RPMI8226 (cell line): ENCODE measurements at places on chromosomes 6 and 20.

GRCh38 chr6:154380741-154381140 is 24.1 kb upstream of the IPCEF1 start:
- no peak for DNase-seq

- no peak for DNase-seq
Observed at GRCh38 chr20:2405693-2406065, 25.0 kb downstream of the TGM6 start.

DNA sequence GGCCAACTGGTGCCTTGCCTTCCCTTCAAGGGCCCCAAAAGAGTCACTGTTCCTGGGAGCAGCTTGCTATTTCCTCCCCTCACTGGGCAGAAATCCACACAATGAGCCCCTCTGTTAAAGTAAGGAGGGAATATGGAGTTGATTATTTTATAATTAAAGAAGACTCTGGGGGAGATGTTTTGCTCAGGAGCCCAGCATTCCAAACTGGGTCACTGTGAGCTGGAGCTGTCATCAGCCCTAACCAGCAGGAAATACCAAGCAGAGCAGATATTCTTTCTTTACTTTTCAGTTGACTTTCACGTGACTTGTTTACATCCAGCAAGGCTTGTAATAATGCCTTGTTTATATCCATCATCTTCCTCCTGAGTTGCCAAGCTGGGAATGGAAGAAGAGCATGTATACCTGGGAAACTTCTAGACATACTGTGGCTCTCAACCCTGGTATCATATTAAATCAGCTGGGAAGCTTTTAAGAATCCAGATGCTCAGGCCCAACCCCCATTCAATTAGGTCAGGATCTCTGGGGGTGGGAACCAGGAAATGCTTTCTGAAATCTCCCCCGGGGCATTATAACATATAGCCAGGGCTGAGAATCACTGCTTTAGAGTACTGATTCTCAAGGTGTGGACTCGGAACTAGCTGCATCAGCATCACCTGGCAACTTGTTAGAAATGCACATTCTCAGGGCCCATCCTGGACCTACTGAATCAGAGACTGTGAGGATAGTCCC is 175.6 kb upstream of the MYLIP start:
- peak; percentile 87 for DNase-seq

GRCh38 chr6:22921828-22922227 is 352.5 kb downstream of the HDGFL1 start:
- DNase-seq, result no peak

GRCh38 chr6:26330859-26331217 is 34.2 kb upstream of the BTN3A2 start:
- DNase-seq, result peak; percentile 47

- DNase-seq, result peak; percentile 92
Observed at GRCh38 chr20:1434571-1435336, 31.9 kb downstream of the NSFL1C start.

- DNase-seq, result no peak
Observed at GRCh38 chr20:8150591-8150990, 18.5 kb downstream of the PLCB1 start.

DNA sequence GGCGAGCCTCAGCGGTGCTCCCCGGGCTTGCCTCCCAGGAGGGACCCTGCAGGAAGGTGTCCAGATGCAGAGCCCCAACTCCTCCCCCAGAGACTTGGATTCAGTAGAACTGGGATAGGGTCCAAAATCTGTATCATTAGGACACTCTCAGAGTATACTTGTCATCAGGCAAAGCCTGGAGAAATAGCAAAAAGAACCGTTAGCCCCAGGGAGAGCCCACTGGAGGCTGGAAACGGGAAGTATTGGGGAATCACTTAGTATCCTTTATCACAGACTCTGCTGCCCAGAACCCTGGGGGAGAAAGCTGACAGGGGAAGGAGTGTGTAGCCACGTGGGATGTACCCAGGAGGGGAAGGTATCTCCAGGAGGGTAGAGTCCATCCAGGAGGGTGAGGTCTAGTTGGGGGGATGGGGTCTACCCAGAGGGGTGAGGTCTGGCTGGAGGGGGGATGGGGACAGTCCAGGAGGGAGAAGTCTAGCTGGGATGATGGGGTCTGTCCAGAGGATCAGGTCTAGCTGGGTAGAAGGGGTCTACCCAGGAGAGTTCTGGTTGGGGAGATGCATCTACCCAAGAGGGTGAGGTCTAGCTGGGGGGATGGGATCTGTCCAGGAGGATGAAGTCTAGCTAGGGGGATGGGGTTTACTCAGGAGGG is 107.2 kb downstream of the LY86 start:
- DNase-seq, result no peak

DNA sequence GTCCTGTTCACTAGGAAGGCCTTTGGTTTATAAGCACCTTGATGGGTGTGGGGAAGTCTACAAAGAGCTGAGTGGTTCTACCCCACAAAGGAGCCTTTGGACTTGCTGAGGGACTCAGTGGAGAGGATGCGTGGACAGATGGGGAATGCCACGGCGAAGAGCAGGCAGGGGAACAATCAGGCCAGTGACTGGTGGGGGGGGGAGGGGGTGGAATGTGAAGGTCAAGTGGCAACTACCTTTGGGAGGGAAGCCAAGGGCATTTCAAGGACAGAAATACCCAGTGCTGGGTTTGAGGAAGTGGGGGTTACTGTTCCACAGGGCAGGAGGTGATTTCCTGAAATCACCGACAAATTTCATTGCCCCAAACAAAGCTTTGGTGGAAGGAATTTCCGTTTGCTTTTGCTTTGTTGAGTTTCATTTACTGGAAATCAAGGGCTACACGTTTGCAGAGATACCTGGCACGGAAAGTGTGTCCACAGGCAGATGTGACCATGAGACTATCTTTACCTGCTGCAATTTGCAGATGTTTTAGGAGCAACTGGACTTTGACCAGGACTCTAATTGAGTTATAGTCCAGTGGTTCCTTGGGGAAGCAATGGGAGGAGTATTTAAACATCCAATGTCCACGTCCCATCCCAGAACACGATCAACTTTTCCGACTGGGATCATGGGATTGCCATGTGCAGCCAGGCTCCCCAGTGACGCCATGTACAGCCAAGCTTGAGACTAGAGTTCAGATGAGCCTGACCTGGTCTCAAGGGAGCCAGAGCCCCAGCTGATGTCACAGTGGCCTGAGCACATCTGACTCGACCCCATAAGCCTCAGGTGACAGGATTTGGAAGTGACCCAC is 8.0 kb downstream of the CST3 start:
- DNase-seq, result no peak

GRCh38 chr20:47346172-47346571 is 10.3 kb downstream of the ZMYND8 start:
- no peak for DNase-seq

DNA sequence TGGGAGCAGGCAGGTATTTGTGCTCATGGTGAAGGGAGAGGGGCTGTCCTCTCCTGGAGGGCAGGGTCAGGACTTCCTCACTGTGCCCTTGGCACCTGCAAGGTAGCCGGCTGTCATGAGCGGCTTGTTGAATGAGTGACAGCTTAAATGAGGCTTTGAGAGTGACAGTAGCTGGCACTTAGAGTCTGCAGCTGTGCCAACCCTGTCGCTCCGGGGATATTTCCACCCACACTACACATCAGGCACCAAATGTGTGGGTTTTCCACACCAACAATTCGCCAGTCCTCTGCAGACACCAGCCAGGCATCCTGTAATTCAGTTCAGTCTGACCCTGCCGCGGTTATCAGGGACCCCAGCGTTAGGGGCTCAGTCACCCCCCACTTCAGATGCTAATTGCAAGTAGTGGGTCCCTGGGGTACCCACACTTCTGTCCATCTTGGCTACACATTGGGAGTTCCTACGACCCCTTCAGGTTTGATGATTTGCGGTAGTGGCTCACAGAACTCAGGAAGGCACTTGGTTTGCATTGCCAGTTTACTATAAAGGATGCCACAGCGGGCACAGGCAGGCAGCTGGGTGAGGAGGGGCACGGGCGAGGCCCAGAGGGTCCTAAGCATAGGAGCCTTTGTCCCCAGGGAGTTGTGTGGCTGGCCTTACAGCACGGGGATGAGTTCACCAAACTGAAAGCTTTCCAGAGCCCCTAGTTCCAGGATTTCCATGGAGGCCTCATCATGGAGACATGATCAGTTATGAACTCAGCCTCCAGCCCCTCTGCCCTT is 9.1 kb downstream of the MTG2 start:
- DNase-seq, result no peak

DNA sequence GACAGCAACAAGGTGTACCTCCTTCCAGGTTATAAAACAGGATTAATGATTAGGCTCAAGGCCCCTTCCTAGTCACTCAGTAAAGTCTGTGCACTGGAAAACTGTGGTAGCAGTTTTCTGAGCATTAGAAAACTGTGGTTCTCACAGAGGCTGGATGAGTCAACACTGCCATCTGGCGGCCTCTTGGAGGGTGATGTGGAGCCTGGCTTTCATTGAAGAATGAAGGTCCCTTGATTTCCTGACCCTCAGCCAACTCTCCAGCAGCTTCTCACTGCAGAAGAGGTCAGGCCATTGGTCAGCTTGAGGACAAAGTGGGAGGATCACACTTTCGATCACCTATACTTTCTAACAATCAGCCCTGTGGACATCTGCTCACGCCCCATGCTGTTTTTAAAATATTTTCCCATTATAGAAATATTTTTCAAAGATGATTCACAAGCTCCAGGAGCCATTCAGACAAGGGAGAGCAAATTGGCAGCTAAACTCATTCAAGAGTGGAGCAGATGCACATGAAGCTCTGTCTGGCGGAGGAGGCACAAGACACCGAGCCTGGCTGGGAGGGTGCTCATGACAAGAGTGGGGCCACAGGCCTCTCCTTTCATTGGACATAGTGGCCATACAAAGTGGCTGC is 23.2 kb downstream of the PSMB1 start:
- DNase-seq, result peak; percentile 78

- DNase-seq, result peak; percentile 68
Observed at GRCh38 chr6:33123732-33124524, 48.1 kb downstream of the HLA-DPB1 start.

- DNase-seq, result no peak
Observed at GRCh38 chr6:231779-232178, 60.5 kb upstream of the DUSP22 start.

GRCh38 chr6:44667226-44667625 is 279.7 kb downstream of the CDC5L start:
- DNase-seq, result no peak

DNA sequence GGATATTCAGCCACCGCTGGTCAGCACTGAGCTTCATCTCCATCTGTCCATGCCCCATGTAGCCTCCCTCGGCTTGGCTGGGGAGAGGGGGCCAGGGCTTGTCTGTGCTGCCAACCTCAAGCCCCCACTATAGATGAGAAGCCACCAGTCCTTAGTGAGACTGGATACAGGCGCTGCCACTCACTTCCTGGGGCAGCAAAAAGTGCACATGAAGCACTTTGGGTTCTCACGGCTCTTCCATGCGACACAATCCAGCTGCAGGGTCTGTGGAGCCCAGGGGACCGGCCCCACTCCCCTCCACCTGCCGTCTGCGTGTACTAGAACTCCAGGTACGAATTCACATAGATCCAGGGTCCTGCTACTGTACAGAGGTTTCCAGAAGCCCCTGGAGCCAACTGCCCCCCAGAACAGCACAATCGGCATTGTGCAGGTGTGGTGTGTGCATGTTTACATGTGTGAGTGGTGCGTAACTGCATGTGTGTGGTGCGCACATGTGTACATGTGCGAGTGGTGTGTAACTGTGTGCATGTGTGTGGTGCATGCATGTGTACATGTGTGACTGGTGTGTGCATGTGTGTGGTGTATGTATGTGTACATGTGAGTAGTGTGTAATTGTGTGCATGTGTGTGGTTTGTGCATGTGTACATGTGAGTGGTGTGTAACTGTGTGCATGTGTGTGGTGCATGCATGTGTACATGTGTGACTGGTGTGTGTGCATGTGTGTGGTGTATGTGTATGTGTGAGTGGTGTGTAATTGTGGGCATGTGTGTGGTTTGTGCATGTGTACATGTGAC is 4.9 kb downstream of the FRMD1 start:
- DNase-seq, result no peak

GRCh38 chr20:19998990-19999705 is 18.0 kb upstream of the NAA20 start:
- no peak for DNase-seq

DNA sequence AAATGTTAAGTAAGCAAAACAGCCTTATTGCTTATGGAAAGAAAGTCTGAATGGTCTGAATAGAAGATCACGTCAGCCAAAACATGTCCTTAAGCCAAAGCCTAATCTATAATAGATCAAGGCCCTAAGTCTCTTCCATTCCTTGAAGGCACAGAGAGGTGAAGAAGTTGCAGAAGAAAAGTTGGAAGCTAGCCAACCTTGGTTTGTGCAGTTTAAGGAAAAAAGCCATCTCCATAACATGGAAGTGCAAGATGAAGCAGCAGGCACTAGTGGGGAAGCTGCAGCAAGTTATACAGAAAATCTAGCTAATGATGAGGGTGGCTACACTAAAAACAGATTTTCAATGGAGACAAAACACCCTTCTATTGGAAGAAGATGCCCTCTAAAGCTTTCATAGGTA is 29.1 kb downstream of the LRRN4 start:
- no peak for DNase-seq

DNA sequence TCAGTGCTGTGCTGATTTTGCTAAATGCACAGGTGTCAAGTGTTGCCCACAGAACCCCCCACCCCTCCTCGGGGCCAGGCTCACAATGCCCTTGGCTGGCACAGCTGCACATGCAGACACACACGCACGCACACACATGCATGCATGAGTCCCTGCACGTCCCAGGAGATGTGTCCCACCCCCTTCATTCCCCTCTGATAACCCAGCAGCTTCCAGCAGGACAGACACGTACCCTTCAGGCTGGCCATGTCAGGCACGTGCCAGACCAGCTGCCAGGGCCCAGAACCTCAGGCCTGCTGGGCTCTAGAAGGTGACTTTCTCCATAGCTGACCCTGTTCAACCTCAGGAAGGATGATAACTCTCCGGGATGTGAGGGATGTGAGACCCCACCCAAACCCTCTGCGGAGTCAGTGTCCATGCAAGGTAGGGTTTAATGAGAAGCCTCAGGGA is 44.4 kb downstream of the MRPL14 start:
- no peak for DNase-seq

DNA sequence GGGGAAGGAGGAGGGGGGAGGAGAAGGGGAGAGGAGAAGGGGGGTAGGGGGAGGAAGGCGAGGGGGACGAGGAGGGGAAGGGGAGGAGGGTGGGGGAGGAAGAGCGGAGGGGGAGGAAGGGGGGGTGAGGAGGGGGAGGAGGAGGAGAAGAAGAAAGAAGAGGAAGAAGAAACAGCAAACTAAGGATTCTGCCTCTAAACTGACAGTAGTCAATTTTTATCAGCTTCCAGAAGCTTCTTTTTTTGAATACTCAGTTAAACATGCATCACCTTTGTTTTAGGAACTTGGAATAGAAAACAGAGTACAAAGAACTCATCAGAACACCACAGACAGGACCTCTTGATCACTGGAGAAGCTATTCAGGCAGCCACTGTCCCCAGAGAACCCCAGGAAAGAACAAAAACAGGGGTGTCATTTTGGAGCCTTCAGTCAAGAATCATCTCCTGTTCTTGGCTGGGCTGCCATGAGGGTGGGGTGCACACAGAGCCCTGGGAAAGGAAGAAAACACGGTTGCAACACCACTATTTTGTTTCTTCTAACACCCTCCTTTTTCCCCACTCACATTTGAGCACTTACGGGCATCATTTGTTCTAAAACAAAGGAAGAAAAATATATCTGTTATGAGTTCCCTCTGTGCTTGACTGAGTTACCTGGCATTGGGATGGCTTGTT is 67.4 kb downstream of the TMEM170B start:
- no peak for DNase-seq
